ENCODE measurements at places on chromosomes 16 and 17. TPM values are rescaled to one million over a fixed set of nuclear protein-coding genes. Genes with fewer than 3 reads are reported as not detected.

Gene HOXB5
- total RNA-seq: not detected

Gene CEP295NL
- total RNA-seq: 3.2 TPM

Gene C16orf86
- 2.9 TPM for total RNA-seq

Gene PRR35
- 0.11 TPM for total RNA-seq

Gene C16orf54
- total RNA-seq: not detected

Gene PSKH1
- total RNA-seq: 15.2 TPM

Gene ATP2A1
- total RNA-seq: under 0.01 TPM

Gene FAM117A
- total RNA-seq: 3.3 TPM

Gene ACLY
- total RNA-seq: 118 TPM

Gene C1QTNF8
- 0.65 TPM for total RNA-seq
